NCI-H1048 (cell line): ENCODE measurements at places on chromosomes 13 and 19.

DNA sequence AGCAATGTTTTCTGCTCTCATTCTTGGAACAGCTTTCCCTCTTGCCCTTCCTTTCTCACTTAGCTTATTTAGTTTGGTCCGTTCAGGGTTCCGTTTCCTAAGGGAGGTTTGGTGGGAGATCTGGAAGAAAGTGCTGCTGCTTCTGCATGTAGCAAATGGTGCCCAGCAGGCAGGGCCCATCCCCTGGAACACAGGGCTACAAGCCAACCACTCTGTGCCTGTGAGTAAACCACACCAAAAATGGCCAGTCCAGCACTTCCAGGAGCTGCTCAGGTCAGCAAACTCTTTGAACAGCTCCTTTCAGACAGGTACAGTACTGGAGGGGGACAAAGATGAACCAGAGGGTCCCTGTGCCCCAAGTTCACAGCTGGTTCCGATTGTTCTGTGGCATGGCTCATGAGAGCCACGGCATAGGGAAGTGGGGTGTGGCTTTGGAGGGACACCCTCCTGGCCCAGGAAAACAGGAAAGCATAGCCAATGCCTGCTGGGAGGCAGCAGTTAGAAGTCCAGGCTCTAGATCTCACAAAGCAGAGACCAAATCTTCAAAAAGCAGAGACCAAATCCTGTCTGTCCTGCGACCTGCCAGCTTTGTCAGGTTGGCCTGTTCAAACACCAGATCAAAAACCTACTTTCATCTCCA, 39.5 kb downstream of the FAM124A start:
- DNase-seq, result no peak

DNA sequence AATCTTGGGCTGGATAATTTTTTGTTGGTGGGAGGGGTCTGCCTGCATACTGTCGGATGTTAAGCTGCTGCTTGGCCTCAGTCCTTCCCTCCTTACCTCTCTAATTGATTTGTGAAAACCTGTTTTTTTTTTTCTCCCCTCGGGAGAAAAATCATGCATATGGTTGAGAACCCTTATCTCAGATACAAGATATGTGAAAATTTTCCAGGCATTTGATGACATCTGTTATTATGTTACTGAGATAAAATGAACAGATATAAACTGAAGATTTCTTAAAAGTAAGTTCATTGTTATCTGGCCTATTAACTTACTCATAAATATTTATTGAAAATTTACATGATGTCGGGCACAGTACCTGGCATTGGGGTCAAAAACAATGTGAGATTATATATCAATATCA, 1375.7 kb downstream of the PCDH9 start:
- DNase-seq, result no peak

DNA sequence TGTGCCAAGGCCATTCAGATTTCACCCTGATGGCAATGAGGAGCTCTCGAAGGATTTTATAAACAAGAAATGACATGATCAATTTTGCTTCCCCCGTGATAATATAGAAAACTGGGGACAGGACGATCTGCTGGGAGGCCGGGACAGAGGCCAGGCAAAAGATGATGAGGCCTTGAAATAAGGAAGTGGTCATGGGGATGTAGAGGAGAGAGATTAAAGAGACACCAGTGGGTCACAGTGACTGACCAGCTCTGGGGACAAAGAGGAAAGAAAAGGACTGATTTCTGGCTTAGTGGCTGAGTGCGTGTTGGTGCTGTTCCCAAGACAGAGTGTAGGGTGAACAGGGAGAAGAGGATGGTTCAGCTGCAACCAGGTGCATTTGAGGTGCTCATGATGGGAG, 68.7 kb upstream of the FLT1 start:
- DNase-seq, result no peak

DNA sequence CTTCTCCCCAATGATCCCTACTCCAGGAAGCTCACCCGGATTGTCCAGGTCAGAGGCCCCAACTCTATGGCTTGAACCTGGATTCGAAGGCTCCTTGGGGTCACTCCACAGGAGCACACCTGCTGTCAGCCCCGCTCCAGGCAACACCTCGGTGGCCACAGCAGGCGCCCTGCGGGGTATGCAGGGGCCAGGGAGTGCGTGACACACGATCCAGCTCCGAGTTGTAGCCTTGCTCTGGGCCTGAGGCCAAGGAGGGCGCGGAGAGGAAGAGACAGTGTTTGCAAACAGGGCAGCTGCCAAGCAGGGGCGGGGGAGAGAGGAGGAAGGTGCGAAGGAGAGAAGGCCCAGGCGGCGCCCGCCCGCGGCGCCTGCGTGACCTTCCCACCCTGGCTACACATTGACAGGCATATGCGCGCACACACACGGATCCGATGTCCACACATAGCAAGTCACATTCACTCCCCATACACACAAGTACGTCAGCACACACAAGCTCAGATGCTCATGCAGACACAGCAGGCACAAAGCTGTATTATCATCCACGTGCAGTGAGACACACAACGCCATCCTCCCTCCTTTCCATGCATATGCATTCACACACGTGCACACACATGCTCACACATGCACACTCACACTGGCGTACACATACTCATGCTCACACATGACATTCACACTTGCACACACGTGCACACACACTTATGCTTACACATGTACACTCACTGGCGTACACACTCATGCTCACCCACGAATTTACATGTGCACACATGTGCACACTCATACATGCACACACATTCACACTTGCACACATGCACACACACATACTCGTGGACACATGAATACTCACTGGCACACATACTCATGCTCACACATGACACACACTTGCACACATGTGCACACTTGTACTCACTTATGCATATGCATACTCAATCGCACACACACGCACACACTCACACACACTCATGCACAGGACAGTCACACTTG, 10.4 kb downstream of the SBK2 start:
- DNase-seq, result no peak

- no peak for DNase-seq
These were observed 27.9 kb upstream of the FLT1 start for GRCh38 chr13:28522871-28523270.

GRCh38 chr13:76885203-76886004, 801 bp downstream of the KCTD12 start:
- no peak for DNase-seq

DNA sequence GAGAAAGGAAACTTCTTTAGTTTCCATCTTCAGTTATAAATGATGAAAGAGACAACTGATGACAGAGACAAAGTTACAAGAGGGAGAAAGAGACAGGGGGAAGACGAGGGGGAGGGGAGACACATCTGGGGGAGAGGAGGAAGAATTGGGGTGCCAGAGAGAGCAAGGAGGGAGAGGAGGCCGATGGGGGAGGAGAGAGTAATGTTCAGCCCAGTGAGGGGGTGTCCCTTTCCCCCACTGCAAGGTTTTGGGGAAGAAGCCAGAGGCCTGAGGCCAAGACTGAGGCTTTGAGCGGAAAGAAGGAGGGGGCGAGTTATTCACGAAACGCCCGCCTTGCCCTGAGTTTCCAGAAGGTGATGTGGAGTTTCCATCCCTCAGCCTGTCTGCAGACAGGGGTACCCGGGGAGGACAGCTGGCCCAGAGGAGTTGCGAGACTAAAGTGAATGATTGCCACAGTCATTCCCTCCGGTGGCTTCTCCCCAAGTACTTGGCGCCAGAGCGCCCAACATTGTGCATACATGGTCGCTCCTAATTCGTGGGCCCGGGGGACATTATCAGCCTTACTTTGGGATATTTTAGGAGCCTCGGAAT, 558 bp upstream of the PPAN start:
- no peak for DNase-seq

DNA sequence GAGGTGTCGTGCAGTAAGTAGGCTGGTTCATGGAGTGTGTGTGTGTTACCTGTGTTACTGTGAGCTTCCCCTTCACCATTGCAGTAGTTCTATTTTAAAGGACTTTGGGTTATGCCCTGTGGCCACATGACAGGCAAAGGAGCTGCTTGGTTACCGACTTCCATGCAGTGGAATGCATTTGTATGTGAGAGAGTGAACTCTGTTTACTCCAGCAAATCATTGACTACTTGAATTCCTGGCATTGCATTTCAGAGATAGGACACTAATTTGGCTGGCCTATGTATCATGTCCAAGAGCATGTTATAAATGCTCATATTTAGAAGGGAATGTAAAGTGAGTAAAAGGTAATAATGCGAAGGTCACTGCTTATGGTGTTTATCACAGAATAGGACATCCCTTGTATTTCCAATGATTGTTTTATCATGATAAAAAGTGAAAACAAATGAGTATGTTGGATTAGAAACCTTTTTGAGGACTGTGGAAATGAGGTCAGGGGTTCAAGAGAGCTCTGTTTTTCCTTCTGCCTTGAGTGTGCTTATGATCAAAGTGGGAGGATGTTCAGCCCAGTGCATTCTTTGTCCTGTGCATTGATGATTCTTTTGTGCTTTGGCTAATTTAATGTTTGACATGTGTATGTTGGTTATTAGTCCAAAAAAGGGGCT, 156.5 kb downstream of the LMO7 start:
- DNase-seq, result no peak

DNA sequence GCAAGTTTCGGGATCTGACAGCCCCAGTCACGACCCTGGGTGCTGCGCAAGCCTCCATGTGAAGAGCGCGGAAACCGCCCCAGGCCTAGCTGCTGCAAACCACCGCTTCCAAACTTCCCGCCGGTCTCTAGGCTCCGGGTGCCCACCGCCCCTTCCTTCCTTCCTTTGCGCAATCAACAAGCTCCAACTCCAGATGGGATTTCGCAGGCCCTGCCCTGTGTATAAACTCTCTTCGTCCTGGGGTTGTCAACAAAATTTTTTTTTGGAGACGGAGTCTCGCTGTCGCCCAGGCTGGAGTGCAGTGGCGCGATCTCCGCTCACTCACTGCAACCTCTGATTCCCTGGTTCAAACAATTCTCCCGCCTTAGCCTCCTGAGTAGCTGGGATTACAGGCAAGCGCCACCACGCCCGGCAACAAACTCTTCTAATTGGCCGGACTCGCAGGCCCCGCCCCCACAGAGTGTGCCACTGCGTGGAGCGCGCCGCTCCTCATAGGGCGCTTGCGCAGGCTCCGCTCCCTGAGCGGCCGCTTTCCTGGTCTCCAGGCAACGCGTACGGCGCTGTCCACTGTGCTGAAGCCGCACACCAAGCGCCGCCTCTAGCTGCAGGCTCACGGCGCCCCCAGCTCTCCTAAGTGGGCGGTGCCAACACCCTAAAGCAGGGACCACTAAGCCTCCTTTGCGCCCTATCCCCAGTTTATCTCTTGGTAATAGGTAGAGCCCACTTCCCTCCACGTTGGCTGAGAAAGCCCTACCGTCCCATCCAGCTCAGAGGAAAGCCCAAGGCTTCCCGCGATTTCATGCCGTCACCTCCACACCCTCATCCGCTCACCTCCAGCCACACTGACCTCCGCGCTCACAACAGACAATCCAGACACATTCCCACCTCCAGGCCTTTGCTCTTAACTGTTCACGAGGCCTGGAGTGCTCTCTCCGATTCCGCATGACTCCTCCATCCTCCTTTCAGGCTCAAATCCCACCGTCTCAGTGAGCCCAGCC, 5.5 kb upstream of the QTRT1 start:
- DNase-seq, result peak; percentile 91
